Hematopoietic multipotent progenitor cell treated with erythropoietin and hydrocortisone succinate and interleukin-3 and kit ligand, for 6 days (in vitro differentiated cells): ENCODE measurements at places on chromosomes 7 and 10.

DNA sequence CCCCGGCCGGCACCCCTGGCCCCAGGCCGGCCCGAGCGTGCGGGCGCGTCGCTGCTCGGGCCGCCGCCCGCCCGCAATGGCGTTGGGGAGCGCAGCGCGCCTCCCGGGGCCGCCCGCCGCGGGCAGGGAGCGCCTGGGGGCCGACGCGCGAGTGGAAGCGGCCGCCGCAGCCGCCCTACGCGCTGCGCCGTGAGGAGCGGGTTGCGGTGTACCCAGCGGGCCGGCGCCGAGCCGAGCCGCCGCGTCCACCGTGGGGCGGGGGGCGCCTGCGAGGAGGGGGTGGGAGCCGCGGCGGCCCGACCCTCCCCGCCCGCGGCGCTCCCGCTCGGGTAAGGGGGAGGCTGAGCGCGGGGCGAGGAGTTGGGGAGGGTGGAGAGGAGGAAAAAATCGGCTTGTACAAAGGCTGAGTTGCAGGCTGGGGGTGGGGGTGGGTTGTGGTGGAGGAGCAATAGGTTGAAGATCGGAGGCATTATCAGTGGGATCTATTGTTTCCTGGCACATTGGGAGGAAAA lies 473 bp downstream of the PPP1R9A start:
- peak; percentile 16 for DNase-seq

DNA sequence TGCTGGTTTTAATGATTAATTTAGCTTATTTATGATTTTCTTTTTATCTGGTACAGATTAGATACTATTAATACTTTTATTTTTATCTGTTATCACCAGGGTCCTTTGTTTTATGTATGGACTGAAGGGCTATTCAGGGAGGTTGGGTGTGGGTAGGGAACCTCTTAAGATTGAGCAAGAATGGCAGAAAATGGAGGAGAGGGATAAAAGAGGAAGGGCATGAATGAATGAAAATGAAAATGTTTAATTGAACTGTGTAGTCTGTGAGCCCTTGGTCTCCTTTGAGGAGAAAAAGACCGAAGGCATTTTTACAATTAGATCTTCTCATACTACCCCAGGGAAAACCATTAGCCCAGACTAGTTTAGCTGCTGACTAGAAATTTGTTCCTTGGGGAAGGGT lies 93.1 kb downstream of the CDK14 start:
- DNase-seq, result no peak

- DNase-seq, result no peak
Measured at GRCh38 chr10:117074621-117075020, 63.4 kb downstream of the VAX1 start.

GRCh38 chr7:42071372-42072261 lies 165.4 kb downstream of the GLI3 start:
- DNase-seq, result no peak
